ENCODE measurements at places on chromosomes 1 and 21. TPM values are rescaled to one million over a fixed set of nuclear protein-coding genes. Genes with fewer than 3 reads are reported as not detected.

The AGL gene
- total RNA-seq = 23.7 TPM

GRCh38 chr21:41763398-41763931, 3.4 kb downstream of the RIPK4 start:
- peak overlapping the region; percentile 58 for H3K4me3 ChIP-seq
- H3K27me3 ChIP-seq = peaks cover 54% of the 10 kb centered on the region
- H3K36me3 ChIP-seq = no peaks in the 10 kb centered on the region

DNA sequence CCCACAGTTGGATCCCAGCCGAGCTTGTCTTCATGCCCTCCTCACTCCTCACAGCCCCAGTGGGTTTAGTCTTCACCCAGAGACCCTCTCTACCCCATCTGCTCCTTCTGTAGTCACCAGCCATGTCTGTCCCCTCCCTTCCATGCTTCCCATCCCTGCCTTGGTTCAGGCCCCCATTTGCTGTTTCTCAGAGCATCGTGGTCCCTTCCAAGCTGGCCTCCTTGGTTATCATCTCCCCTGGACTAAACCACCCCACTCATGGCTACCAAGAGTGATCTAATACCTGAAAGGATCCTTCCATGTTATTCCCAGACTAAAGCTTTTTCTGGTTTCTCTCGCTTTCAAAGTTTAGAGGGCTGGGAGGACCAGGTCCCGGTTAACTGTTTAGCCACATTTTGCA, 8.3 kb downstream of the CNIH3 start:
- H3K27me3 ChIP-seq = no peaks in the 10 kb centered on the region
- no peak for DNase-seq
- no peak overlapping the region for H3K4me3 ChIP-seq
- H3K27ac ChIP-seq = no peak overlapping the region
- peaks cover 7% of the 10 kb centered on the region for H3K36me3 ChIP-seq

- H3K36me3 ChIP-seq = no peaks in the 10 kb centered on the region
- peak overlapping the region; percentile 73 for H3K4me3 ChIP-seq
- H3K27ac ChIP-seq = no peak overlapping the region
- no peaks in the 10 kb centered on the region for H3K27me3 ChIP-seq
- DNase-seq = no peak
- no peaks in the 10 kb centered on the region for H3K4me1 ChIP-seq
Measured at GRCh38 chr1:10693497-10694273, 102.8 kb downstream of the CASZ1 start.

- no peak within 1 kb of the TSS for H3K27ac ChIP-seq
- H3K36me3 ChIP-seq = peaks cover 4% of the 10 kb centered on the region
- no peak within 1 kb of the TSS for H3K4me3 ChIP-seq
- DNase-seq = no peak
- H3K27me3 ChIP-seq = no peaks in the 10 kb centered on the region
- H3K4me1 ChIP-seq = no peaks in the 10 kb centered on the region
Measured at GRCh38 chr1:223393275-223394214, at the start of gene CCDC185. Gene CCDC185 (plus strand): TSS chr1:223393415. CDS start chr1:223393476, 61 bp downstream.

The NECTIN4 gene
- total RNA-seq = 0.33 TPM

DNA sequence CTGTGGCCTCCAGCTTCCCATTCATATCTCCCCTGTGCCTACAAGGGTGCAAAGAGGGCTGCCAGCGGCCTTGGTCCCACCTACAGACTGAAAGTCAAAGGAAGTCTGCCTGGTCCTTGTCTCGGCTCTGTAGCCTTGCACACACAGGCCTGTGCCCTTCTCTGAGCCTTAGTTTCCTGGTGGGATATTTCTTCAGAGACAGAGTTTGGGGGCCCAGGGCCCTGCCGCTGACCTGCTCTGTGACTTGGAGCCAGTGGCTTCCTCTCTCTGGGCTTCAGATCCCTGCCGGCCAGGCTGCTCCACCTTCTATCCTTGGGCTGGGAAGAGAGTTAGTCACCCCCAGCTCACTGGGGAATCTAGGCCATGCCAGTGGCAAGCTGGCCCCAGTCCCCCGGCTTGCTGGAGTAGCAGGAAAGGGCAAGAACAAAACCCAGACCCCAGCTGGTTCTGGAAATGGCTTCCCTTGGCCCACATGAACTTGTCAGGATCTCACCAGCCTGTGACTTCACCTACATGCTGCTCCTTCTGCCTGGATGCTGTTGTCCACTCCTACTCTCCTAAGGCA, 1.0 kb upstream of the TMEM61 start:
- peak overlapping the region; percentile 30 for H3K4me3 ChIP-seq
- no peak overlapping the region for H3K27ac ChIP-seq
- peaks cover 9% of the 10 kb centered on the region for H3K4me1 ChIP-seq
- H3K36me3 ChIP-seq = no peaks in the 10 kb centered on the region
- DNase-seq = no peak

GRCh38 chr1:188169971-188170370, 1341.2 kb downstream of the PLA2G4A start:
- no peak overlapping the region for H3K27ac ChIP-seq
- H3K4me1 ChIP-seq = no peaks in the 10 kb centered on the region
- no peaks in the 10 kb centered on the region for H3K27me3 ChIP-seq
- DNase-seq = no peak
- no peak overlapping the region for H3K4me3 ChIP-seq
- H3K36me3 ChIP-seq = no peaks in the 10 kb centered on the region

DNA sequence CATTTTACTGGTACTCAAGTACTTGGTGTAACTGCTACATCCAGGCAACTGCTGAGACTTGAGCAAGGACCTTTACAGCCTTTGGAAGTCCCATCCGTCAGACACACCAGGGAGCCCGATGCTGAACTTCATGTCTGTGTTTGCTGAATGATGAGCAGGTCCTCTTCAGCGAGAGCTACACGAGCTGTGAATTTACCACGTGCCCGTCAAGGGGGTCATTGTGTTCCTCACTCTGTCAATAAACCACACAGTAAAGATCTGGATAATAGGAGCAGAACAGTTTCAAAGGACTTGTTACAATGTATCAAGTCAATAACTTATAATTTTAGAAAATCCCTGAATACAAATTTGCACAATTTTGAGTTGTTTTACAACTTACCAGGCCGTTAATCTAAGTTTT, 427.2 kb downstream of the KIF26B start:
- H3K27me3 ChIP-seq = no peaks in the 10 kb centered on the region
- H3K27ac ChIP-seq = no peak overlapping the region
- no peaks in the 10 kb centered on the region for H3K36me3 ChIP-seq
- DNase-seq = no peak

The PTCH2 gene
- total RNA-seq = 0.83 TPM

DNA sequence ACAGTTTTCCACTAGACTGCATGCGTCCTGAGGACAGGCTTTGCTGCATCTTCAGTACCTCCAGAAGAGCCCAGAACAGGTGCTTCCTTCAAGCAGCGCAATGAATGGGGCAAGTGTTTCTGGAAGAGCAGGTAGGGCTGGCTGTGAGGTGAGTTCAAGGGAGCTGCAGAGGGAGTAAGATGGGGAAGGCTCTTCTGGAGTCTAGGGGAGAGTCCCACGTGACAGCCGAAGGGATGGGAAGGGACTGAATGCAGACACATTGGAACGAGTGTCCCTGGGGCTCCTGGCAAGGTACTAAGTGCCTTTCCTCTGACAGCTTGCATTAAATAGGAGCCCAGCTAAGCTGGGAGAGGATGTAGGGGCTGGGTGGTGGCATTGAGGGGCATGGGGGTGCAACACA, 84.2 kb downstream of the FAM78B start:
- no peak overlapping the region for H3K27ac ChIP-seq
- H3K36me3 ChIP-seq = no peaks in the 10 kb centered on the region
- peak; percentile 12 for DNase-seq
- H3K27me3 ChIP-seq = no peaks in the 10 kb centered on the region
- H3K4me1 ChIP-seq = no peaks in the 10 kb centered on the region

DNA sequence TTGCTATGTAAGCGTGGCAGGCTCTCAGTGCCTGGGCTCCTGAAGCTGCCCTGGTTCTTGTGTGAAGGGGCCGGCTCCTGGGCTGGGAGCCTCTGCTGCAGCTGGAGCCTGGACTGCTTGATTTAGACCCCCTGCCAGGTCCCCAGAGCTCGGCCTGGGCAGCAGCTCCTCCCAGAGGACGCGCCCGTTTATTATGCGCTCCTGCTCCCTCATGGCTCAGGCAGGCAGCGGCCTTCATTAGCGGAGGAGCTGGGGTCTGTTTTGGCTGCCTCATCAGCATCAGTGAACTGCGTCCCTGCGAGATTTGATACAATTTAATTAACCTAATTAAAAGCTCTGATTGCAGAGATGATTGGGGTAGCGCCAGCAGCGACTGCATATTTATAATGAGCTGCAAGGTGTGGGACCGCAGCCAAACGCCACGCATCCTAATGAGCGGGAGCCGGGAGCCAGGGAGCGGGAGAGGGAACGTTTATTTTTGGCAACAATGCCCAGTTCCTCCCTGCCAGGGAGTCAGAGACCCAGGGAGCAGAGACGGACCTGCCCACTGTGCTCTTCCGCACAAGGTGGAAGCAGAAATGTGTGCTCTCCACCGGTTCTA, 16.6 kb downstream of the UTP11 start:
- no peak overlapping the region for H3K27ac ChIP-seq
- peaks cover 2% of the 10 kb centered on the region for H3K4me1 ChIP-seq
- peak overlapping the region; percentile 10 for H3K4me3 ChIP-seq
- H3K36me3 ChIP-seq = peaks cover 14% of the 10 kb centered on the region
- no peaks in the 10 kb centered on the region for H3K27me3 ChIP-seq

- H3K4me1 ChIP-seq = no peaks in the 10 kb centered on the region
- H3K4me3 ChIP-seq = no peak overlapping the region
- H3K27ac ChIP-seq = no peak overlapping the region
- H3K36me3 ChIP-seq = no peaks in the 10 kb centered on the region
Measured at GRCh38 chr1:207937204-207937603, 26.3 kb upstream of the CD34 start.

DNA sequence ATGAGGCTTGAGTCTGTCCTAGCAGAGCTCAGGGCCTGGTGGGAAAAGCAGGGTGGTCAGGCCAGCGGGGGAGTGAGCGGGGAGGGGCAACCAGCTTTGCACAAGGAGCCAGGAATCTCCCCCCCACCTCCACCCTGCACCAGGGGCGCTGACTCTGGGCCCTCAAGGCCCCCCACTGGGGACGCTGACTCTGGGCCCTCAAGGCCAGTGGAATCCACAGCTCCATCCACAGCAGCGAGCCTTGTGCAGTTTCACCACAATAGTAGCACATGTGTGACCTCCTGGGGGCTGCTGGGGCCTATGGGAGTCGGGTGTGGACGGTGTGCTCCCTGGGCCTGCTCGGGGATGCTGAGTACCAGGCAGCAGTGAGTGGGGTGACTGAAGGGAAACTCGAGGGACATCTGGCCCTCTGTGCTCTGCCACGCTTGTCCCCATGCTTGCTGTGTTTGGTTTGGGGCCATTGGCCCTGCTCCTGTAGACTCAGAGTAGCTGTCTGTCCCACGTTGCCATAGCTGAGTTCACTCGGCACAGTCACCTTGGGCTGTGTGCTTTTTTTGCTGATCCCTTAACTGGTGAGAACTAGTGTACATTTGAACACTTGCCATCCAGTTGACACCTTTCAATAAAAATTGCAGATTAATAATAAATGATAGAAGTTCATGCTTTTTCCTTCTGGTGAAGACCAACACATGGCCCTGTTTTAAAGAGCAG, 89.2 kb downstream of the ADARB1 start:
- no peaks in the 10 kb centered on the region for H3K4me1 ChIP-seq
- no peaks in the 10 kb centered on the region for H3K27me3 ChIP-seq
- peak; percentile 19 for DNase-seq
- no peaks in the 10 kb centered on the region for H3K36me3 ChIP-seq
- H3K4me3 ChIP-seq = no peak overlapping the region
- H3K27ac ChIP-seq = no peak overlapping the region

GRCh38 chr1:112030157-112030556, 40.7 kb upstream of the KCND3 start:
- H3K4me3 ChIP-seq = no peak overlapping the region
- H3K27ac ChIP-seq = no peak overlapping the region
- no peak for DNase-seq
- H3K4me1 ChIP-seq = no peaks in the 10 kb centered on the region

DNA sequence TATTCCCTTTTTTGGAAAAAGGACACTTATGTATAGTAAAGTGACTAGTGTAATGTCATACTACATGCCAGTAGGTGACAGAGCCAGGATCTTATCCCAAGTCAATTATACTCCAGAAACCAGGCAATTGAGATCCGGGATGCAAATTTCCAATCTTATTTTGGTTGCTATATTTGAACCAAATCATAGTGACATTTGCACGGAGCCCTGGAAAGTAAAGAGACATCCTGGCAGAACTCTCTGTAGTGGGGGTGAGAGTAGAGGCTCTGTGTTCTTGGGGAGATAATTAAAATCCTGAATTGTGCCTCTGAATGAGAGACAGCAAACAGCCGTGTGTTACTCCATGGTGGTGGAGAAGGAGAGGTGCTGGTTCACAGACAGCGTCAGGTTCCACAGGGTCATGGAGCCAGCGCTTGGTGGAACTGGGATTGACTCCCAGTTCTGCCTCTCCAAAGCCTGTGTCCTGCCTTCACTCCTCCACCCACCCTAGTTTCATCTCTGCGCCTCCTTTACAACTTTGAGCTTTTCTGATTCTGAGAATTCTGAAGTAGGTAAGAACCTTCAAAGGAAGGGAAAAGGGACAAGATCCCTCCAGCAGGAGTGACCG, 432.3 kb downstream of the PTPRU start:
- H3K4me1 ChIP-seq = no peaks in the 10 kb centered on the region
- H3K27me3 ChIP-seq = no peaks in the 10 kb centered on the region
- no peak overlapping the region for H3K27ac ChIP-seq
- no peak overlapping the region for H3K4me3 ChIP-seq

DNA sequence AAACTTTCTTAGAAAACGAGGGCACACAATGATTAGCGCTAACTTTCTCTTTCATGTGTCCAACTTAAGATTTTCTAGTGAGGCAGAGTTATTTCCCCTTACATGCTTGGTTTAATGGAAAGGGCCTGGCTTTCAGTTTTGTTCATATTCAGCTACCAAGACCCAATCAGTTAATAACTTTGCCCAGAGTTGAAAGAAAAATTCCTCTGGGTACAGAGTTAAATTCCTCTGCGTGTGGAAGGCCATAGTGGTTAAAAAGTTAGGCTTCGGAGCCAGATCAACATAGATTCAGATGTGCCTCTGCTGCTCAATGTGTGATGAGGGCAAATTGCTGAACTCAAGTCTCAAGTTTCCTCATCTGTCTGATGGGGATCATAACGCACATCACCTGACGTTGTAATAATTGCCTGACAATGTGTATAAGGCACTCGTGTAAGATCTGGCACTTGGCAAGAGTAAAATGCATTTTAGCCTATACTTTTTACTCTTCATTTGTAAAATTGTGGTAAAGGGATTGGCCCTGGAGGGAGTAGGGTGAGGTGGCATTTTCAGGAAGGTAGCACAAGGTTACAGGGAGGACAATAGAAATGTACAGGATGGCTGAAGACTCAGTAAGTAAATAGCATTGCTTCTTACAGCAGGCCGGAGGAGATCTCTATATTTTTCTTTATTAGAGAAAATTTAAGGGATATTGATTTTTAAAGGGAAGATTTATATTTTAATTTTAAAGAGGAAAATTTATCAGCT, 103.4 kb downstream of the ROR1 start:
- H3K4me1 ChIP-seq = peaks cover 13% of the 10 kb centered on the region
- H3K27ac ChIP-seq = no peak overlapping the region
- no peak overlapping the region for H3K4me3 ChIP-seq

GRCh38 chr1:186446152-186446551, 14.8 kb downstream of the PDC start:
- H3K27ac ChIP-seq = no peak overlapping the region
- H3K36me3 ChIP-seq = no peaks in the 10 kb centered on the region
- H3K27me3 ChIP-seq = no peaks in the 10 kb centered on the region
- DNase-seq = no peak
